ENCODE measurements at places on chromosomes 3 and 15. TPM values are rescaled to one million over a fixed set of nuclear protein-coding genes. Genes with fewer than 3 reads are reported as not detected.

DNA sequence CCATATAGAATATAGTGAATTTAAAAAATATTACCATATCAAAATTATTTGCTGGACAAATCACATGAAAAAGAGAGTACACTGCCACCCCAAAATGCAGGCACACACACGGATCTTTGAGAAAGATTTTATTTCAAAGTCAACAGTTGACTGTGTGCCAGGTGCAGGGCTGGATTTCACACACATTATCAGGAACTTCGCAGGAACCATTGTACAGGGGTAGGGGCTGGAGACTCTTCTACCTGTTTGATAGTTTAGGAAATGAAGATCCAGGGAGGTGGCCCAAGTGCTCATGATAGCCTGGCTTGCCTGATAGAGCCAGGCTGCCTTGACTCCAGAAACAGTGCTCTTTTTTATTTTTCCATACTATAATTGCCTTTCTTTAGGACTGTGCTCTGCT lies 54.2 kb downstream of the IL1RAP start:
- DNase-seq, result no peak
- peaks cover 2% of the 10 kb centered on the region for H3K36me3 ChIP-seq
- no peak overlapping the region for H3K4me3 ChIP-seq
- H3K27me3 ChIP-seq, result no peaks in the 10 kb centered on the region
- H3K27ac ChIP-seq, result no peak overlapping the region
- peaks cover 8% of the 10 kb centered on the region for H3K4me1 ChIP-seq

Gene CA12
- total RNA-seq, result 1.0 TPM

Gene CHL1
- not detected for total RNA-seq

DNA sequence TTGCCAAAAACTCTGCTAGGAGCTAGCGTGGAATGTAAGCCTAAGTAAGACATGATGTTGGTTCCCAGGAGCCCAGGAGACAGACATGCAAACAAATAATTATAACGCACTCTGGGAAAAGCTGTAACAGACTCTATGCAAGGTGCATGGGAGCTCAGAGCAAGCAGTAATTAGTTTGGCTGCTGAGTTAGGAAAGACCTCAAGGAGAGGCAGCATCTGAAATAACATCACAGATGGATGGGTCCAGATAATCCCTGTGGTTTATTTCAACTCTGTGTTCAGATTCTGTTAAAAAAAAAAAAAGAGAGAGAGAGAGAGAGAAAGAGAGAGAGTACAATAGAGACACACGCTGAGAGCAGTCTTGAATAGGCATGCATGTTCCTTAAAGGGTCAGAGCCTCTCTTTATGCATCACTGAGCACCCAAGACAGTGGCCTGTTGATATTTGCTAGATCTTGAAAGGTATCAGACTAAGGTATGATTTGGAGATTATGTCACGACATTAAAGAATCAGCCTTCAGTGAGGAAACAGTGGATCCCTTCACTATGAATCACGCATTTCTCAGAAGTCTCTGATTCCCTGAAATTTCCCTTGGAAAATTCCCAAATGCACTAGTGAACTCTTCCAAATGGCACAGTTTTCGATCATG lies 124.4 kb upstream of the LIPC start:
- peak overlapping the region; percentile 72 for H3K27ac ChIP-seq
- H3K4me1 ChIP-seq, result peaks cover 14% of the 10 kb centered on the region
- H3K36me3 ChIP-seq, result no peaks in the 10 kb centered on the region
- no peak overlapping the region for H3K4me3 ChIP-seq

DNA sequence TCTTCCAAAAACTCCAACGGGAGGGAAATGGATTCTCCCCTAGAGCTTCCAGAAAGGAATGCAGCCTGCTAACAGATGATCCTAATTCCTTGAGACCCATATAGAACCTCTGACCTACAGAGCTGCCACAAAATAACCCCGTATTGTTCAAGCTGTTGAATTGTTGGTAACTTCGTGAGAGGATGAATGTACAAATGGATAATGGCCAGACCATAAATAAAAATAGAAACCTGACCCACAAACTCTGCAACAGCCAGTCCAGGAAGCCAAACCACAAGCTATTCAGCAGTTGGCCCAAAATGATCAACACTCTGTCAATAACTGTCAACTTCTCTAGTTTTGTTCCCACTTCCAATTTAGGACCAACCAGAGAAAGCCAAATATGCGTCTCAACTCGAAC lies 414.0 kb upstream of the ZNF717 start:
- peaks cover 2% of the 10 kb centered on the region for H3K36me3 ChIP-seq
- H3K4me1 ChIP-seq, result peaks cover 4% of the 10 kb centered on the region
- H3K4me3 ChIP-seq, result no peak overlapping the region
- no peak for DNase-seq
- no peak overlapping the region for H3K27ac ChIP-seq

DNA sequence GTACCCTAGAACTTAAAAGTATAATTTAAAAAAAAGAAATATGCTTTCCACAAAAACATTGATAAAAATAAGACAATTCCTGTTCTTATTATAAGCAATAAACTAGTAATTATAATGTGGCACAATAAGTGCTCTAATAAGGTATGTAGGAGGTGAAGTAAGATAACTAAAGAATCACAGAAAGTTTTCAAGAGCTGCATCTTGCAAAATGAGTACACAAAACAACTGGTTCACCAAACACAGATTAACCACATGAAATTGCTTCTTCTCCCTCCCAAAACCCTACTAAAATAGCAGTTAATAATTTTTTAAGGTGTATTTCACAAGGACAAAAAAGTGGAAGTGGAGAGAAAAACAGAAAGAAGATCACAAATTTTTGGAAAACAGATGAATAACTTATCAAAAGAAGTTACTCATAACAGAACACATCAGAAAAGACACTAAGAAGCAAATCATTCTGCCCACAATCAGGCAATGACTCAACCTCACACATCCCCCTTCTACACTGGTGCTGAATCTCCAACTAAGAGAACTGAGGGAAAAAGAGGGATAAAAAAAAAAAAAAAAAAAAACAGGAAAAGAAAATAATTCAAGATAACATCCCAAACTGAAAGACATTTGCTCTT lies 64.2 kb downstream of the TBC1D5 start:
- H3K36me3 ChIP-seq, result no peaks in the 10 kb centered on the region
- H3K27ac ChIP-seq, result no peak overlapping the region
- no peak overlapping the region for H3K4me3 ChIP-seq
- peaks cover 15% of the 10 kb centered on the region for H3K4me1 ChIP-seq
- no peak for DNase-seq

DNA sequence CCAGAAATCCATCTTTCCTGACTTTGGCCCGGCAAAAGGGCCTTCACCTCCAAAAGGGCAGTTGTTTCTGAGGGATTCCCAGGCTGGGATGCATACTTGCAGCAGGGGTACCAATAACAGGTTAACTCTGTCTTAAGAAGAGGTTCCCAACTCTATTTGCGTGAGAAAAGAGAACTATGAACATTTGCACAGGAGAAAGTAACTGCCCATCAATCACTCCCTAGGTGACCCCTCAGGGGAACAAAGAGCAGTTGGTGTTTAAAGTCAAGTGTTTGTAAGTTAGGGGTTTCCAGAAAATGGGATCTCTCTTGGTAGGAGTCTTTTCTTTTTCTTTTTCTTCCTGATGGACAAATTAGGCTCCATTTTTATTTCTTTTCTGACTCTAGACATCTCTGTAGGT lies 97.3 kb downstream of the EPHB1 start:
- H3K27me3 ChIP-seq, result peaks cover 38% of the 10 kb centered on the region
- no peak overlapping the region for H3K4me3 ChIP-seq
- no peaks in the 10 kb centered on the region for H3K4me1 ChIP-seq

- H3K4me3 ChIP-seq, result no peak overlapping the region
- H3K4me1 ChIP-seq, result no peaks in the 10 kb centered on the region
- H3K36me3 ChIP-seq, result peaks cover 40% of the 10 kb centered on the region
- DNase-seq, result no peak
These were observed 12.0 kb downstream of the LYSMD4 start for GRCh38 chr15:99721104-99721778.

- no peaks in the 10 kb centered on the region for H3K27me3 ChIP-seq
- peak overlapping the region; percentile 94 for H3K27ac ChIP-seq
- peaks cover 40% of the 10 kb centered on the region for H3K4me1 ChIP-seq
- peak overlapping the region; percentile 92 for H3K4me3 ChIP-seq
- H3K36me3 ChIP-seq, result peaks cover 20% of the 10 kb centered on the region
These were observed 880 bp downstream of the NISCH start for GRCh38 chr3:52456169-52456799.

Gene XIRP1
- total RNA-seq, result not detected

Gene ARHGAP11A
- 28.1 TPM for total RNA-seq

Gene ACKR2
- total RNA-seq, result 1.2 TPM

Gene COLQ
- total RNA-seq, result 10.0 TPM
